GM12891 (cell line): ENCODE measurements at places on chromosomes 4 and X.

GRCh38 chr4:106629268-106629625 is 260.7 kb upstream of the GIMD1 start:
- DNase-seq: no peak

- DNase-seq: no peak
These were observed 78.6 kb downstream of the CEP44 start for GRCh38 chr4:174362340-174362739.

DNA sequence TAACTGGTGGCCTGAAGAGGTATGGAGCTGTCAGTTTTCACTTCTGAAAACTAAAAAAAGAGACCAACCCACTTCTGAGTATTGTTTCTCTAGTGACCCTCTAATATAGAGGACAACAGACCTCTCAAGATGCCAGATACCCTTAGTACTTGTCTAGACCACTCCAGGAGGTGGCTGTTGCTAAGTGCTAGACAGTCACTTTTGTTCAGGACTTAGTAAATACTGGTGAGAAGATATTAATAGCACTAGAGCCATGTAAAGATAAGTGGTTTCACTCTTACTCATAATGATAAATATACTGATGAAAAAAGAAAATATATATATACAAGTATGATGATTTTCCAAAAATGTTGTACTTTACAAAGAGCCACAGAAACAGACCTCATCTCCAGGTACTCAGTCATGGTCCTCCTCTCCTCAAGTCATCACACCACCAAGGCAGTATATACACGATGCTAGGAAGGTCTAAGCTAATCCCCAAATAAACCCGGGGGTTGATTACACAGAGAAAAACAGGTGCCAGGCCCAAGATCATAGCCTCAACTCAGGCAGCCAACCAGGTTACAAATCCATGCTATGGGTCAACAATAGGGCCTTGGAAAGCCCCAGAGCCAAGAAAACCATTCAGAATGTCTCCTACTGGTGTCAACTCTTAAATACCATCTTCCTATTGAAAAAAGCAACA is 66.9 kb downstream of the ARHGEF9 start:
- no peak for DNase-seq

GRCh38 chrX:120774606-120775005 is 101.1 kb downstream of the CT47B1 start:
- no peak for DNase-seq

GRCh38 chr4:125522588-125522987 is 207.8 kb downstream of the FAT4 start:
- DNase-seq: no peak

DNA sequence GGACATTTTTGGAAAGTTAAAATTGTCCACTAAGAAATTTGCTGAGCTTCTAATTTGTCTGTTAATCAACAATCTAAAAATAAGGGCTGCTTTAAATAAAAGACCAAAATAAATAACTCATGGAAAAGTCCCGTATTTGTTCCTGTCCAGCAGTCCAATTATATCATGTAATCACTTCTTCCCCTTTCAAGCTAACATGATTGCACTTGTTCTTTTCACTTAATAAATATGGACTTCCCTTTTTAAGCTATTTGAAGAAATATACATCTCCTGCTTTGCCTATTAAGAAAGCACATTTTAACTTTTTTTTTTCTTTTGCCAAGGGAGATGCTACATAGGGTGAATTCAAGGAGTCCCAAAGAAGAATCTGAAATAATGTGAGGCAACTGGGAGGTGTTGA is 55.6 kb upstream of the FRAS1 start:
- no peak for DNase-seq
